Peyer's patch (tissue), 4 donors: ENCODE measurements at places on chromosomes 4 and X. TPM values are rescaled to one million over a fixed set of nuclear protein-coding genes. Genes with fewer than 3 reads are reported as not detected.

DNA sequence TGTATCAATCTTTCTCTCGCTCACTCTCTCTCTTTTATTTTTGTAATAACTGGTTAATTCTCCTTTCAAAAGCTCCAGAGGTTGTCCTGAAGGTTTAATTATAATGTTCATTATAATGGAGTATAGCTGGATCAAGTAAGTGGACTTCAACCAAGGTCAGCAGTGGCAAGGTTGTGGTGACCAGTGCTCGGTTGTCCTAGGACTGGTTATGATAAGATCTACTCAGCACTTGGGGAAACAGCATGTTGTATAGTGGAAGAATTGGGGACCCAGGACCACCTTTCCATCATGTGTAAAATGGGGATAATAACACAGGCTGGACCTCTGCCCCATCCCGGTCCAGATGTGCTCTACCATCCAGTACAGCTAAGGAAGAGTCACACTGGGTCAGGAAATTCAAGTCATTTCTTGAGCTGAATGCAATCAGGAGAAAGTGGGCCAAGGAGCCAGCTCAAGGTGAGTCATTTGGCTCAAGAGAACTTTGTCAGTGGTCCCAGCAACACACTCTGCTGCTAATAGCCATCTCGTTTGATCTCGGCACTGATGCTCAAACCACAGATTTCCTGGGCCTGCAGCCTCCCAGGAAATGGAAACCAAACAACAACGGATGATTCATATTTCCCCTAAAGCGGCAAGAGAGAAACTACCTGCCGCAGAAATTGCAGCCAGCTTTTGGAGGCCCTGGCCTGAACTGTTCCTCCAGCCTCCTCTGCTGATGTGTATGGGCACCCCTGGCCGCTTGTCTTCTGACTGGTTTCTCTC, 123.6 kb upstream of the RBPJ start:
- peak; percentile 30 for DNase-seq

DNA sequence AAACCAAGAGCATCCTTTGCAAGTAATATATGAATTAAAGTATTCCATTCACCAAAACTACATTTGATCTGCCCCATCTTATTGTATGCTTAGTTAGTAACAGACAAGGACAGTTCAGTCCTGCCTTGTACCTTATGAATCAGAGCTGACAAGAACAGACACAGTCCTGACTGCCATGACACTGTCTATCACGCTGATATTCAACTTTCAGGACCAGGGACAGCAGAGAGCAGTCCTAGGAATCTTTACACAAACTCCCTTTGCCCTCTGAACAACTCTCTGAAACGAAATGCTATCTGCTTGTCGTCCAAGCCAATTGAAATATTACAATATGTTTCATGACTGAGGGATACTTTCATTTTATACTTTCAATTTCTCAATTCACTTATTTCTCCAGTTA, 268.6 kb upstream of the VCX start:
- DNase-seq = no peak

GRCh38 chr4:142354041-142354440, 492.1 kb downstream of the INPP4B start:
- no peak for DNase-seq

DNA sequence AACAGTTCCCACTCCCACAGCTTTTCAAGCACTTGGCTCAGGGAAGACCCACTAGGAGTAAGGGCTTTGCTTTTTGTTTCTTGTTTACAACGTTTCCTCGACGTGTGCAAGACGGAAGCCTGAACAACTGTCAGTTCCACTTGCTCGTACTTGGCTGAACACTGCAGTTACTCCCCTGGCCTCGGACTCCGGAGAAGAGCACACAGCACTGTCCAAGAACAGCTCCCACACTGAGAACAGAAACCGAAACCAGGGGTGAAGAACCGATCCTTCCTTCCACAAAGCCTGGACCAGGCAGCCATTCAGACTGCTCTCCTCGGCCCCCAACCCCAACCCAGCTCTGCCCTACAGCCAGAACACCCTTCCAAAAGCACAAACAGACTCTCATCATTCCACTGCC, 25.5 kb downstream of the IRF2 start:
- peak; percentile 63 for DNase-seq

DNA sequence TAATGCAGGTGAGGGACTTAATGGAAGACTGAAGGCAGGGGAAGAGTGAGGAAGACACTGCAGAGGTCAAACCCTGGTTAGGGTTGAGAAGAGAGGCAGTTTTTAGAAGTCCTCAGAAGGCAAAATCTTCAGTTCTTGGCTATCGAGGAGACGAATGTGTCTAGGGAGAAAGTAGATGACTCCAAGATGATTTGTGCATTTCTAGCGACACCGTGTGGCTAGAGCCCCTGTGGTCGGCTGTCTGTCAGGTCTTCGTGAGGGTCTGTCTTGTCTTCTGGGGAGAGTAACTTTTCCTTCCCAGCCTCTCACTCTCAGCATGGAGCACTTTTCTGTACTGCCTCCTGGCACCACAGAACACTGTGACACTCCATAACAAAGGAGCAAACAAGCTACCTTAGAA, 458.1 kb downstream of the STIM2 start:
- DNase-seq = no peak

- DNase-seq = peak; percentile 49
Observed at GRCh38 chrX:45824471-45824870, 623.8 kb upstream of the DIPK2B start.

Gene KIT
- total RNA-seq = 4.4 TPM

Gene SLC2A9
- total RNA-seq = 23.8 TPM

Gene PCDH19
- 0.94 TPM for total RNA-seq

Gene TMEM271
- total RNA-seq = not detected

Gene SULT1B1
- 91.4 TPM for total RNA-seq

Gene RBM3
- total RNA-seq = 144 TPM

Gene MAP7D2
- total RNA-seq = 1.6 TPM
